ENCODE measurements at places on chromosomes 16 and 17. TPM values are rescaled to one million over a fixed set of nuclear protein-coding genes. Genes with fewer than 3 reads are reported as not detected.

TMEM88 gene
- not detected for total RNA-seq

HASPIN gene
- 13.2 TPM for total RNA-seq

DNA sequence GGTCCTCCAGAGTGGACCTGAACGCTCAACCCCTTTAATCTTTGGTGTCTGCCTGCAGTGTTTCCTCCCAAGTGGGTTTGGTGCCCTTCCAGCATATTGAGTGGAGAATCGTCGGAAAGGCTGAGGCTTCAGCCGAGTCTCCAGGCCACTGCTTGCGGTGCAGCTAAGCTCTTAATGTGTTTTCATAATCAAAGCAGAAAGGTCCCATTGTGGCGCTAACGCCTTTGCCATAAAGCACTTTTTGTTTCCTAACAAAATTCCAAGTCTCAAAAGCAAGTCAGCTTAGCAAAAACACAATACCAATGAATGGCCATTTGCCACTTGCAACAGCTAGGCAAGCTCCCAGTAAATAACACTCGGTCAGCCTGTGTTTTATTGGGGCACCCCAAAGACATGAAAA is 57.6 kb downstream of the KSR1 start:
- no peak for DNase-seq

DNA sequence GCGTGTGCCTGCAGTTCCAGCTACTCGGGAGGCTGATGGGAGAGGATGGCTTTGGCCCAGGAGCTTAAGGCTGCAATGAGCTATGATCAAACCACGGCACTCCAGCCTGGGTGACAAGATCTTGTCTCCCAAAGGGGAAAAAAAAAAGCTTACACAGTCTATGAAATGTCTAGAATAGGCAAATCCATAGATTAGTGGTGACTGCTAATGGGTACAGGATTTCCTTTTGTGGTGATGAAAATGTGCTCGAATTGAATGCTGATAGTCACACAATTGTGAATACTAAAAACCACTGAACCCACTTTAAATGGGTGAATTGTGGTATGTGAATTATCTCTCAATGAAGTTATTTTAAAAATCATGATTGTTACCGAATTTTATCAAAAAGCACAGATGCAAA is 14.9 kb downstream of the USP7 start:
- DNase-seq = no peak

DNA sequence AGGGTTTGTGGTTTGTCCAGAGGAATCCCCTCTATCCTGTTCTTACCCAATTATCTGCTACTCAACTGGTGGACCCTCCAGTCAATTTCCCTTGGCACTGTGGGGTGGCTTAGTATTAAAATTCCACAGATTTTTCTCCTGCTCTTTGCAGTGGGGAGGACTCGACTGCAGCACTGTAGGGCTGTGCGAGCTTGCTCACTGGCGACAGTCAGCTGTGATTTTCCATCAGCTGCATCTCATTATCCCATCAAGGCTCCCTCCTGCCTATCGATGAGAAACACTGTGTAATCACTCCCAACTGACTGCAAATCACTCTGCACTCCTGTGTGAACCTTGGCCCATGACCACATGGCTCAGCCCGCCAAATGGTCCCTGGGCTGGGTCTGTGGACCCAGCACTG is 90.5 kb upstream of the MAF start:
- DNase-seq = no peak

DNA sequence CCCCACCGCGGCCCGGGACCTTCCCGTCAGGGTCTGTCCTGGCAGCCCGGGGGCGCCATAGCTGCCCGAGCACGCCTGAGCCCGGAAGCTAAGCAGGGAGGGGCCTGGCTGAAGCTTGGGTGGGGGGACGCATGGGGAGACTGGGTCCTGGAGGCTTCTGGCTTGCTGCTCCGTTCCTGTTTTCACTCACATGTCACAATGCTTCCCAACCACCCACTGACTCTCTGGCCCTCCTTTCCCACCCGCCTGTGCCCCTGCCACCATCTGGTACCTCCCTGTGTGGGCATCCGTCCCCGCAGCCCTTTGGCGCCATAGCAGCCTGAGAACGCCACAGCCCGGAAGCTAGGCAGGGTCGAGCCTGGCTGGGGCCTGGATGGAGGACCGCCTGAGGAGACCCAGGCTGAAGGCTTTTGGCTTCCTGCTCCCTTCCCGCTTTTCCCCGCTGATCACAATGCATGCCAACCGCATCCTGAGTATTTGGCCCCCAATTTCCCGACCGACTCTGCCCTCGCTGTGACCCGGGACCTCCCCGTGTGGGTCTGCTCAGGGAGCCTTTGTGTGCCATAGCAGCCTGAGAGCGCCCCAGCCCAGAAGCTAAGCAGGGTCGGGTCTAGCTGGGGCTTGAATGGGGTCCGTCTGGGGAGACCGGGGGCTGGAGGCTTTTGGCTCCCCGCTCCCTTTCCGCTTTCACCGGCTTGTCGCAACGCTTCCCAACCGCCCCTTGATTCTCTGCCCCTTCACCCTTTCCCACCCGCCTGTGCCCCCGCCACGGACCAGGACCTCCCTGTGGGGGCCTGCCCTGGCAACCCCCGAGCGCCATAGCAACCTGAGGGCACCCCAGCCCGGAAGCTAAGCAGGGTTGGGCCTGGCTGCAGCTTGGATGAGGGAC is 2290.1 kb downstream of the TP53TG3F start:
- DNase-seq = no peak

SEZ6L2 gene
- 18.7 TPM for total RNA-seq

DNA sequence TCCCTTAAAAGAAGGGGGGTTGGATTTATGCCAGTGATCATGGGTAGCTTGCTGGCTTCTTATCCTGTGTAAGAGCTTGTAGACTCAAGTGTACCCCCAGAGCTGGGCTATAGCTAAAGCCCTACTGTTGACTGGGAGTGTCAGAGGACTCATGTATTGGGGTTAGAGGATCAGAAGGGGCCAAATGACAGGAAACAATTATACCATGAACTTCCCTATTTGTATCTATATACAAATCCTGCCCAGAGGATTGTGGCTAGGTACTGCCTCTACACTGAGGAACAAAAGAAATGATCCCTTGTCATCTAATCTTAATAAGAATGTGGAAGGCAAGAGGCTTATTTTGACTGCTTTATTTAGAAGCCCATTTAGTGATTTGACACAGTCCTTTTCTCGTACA is 14.3 kb downstream of the ZP2 start:
- no peak for DNase-seq

Data from NCI-H460 (cell line).